ENCODE measurements at places on chromosomes 2 and 18.

GRCh38 chr2:178874529-178875240 lies 67.5 kb upstream of the TTN start:
- DNase-seq = no peak

DNA sequence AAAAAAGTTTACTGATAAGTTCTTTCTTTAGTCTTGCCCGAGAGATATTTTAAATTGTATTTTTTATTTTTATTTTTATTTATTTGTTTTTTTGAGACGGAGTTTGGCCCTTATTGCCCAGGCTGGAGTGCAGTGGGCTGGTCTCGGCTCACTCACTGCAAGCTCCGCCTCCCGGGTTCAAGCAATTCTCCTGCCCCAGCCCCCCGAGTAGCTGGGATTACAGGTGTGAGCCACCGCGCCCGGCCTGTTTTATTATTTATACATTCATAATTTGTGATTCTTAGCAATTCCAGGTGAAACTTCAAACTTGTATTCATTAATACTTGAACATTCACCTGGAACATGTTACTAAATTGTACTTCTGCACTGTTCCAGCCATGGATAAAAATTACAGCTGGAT lies 2.9 kb downstream of the CREB1 start:
- no peak for DNase-seq

GRCh38 chr2:10688921-10689807 lies 611 bp downstream of the NOL10 start:
- DNase-seq = no peak

DNA sequence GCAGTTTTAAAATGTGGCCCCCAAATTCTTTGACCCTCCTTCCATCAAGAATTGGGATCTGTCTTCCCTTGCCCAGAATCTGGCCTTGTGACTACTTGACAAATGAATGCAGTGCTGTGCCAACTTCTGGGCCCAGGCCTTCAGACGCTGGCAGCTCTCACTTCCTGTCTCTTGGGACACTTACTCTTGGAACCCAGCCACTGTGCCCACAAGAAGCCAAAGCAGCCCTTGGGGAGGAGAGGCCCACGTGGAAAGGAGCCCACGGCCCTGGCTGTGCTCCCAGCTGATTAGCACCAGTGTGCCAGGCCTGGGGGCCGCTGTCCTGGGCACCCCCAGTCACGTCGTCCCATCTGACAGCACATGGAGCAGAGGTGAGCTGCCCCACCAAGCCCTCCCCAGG lies 56.6 kb downstream of the RPL37A start:
- no peak for DNase-seq

DNA sequence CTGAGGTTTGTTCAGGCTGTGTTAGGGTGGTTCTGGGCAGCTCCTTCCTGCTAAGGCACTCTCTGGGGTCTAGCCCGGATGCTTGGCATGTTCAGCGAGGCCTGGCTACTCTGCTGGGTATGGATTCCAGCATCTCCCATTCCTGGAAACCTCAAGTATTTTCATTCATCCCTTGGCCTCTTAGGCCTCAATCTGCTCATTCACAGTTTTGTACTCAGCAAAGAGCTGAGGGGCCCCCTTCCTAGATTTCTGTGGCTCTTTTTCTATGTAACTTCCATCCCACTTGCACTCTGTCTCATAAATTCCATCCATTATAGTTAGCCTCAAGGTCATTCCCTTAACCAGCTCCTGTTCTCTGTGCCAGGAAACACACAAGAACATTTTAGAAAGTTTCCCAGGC lies 798.8 kb upstream of the HS6ST1 start:
- DNase-seq = peak; percentile 59

DNA sequence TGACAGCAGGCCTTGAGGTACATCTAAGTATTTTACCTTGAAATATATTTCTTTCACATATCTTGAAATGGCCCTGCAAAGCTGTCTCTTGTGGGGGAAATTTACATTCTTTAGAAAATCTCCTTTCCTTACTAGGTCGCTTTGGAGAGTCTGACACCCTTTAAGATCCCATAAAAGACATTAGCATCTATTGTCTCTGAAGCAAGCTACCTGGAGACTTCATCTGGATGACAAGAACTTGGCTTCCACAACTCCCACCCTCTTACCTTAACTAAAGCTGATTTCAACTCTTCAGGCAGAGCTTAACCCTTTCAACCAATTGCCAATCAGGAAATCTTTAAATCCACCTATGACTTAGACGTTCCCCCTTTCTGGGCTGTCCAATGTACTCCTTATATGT lies 219.3 kb downstream of the PIEZO2 start:
- no peak for DNase-seq

DNA sequence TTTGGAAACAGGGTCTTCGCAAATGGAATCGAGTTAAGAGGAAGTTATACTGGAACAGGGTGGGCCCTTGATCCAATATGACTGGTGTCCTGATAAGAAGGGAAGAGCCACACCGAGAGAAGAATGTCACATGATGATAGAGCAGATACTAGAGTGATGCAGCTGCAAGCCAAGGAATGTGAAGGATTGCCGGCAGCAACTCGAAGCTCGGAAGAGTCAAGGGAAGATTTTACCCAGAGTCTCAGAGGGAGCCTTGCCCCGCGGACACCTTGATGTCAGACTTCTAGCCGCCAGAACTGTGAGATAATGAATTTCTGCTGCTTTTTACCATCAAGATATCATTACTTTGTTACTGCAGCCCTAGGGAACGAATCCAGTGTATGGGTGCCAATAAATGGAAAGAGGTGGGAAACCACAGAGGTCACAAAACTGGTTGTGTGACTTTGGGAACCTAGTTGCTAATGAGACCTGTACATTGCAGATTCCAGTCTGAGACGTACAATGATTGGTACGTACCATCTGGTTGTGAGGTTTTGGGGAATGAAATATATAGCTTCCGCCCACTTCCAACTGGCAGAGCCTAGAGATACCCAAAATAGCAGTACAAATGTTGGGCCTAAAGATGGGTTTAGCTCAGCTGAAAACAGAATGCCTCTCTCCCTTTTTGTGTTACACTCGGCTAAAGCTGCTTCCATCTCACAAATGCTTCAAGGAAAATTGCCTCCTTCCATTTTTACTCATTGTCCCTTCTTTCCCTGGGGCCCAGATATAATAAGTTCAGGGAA lies 28.6 kb upstream of the VWA3B start:
- DNase-seq = no peak

GRCh38 chr18:51621113-51621863 lies 423.8 kb upstream of the MEX3C start:
- DNase-seq = peak; percentile 72

- no peak for DNase-seq
Observed at GRCh38 chr2:136221026-136221425, 103.1 kb upstream of the CXCR4 start.

DNA sequence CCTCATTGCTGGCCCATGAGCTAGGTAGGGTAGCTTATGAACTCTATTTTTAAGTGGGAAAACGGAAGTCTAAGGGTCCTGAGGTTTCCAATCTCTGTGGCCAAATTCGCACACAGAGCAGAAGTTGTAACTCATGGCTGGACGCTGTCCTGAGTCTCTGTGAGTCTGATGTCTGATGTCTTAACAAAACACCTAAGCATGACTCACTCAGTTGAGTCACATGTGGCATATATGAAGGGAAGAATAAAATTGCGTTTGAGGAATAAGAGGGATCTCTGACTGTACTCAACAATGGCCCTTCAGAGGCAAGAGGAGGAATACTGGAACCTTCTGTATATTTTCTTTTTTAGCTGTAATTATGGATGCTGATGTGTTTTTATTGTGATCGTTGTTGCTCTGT lies 569.7 kb downstream of the RIT2 start:
- no peak for DNase-seq

DNA sequence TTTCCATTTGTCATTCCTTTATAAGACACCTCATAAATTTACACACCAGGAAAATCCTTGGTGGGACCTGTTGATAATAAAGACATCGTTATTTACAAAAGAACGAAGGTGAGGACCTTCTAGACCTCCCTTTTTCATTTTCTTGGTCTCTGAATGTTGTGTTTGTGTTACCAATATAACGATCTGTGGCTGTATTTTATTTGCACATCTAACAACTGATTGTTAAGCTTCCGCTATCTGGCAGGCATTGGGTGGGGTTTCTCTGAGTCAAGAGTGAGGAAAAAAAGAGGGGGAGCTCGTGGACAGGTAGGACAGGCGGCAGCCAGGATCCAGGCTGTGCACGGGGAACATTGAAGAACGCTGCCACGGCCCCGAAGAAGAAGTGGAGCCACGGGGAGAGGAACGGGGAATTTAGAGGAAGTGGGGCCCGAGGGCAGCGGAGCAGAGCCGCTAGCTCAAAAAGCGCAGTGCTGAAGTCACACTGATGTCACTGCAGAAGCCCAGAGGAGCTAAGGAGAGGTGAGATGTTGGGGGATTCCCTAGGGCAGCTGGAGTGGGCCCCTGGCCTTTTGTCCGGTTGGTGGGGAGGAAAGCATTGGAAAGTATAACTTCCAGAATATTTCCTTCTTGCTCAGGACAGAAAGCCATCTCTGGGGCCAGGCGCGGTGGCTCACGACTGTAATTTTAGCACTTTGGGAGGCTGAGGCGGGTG lies 20.9 kb upstream of the DNMT3A start:
- peak; percentile 43 for DNase-seq

GRCh38 chr2:199833525-199833924 lies 17.5 kb downstream of the FTCDNL1 start:
- DNase-seq = no peak

GRCh38 chr2:175576875-175577274 lies 395.4 kb upstream of the ATP5MC3 start:
- no peak for DNase-seq

DNA sequence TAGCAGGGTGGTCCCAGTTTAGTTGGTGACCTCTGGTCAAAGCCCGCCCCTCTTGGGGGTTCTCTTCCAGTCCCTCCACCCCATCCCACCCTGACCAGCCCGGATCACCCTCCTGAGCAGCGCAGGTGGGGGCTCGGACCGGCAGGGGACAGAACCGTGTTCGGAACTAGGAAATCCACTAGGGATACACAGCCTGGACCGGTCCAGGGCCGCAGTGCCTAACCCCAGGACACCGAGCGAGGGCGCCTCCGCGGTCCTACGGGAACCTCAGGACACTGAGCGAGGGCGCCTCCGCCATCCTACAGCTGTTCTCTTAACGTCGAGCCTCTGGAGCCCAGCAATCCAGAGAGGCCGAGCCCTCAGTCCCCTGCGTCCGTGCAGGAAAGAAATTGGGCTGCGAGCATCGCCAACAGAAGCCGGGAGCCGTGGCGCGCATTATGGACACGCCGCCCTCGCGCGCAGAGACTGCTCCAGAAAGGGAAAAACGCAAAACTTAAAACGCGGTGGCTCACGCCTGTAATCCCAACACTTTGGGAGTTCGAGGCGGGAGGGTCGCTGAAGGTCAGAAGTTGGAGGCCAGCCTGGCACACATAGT lies 8.5 kb downstream of the RAX start:
- no peak for DNase-seq

DNA sequence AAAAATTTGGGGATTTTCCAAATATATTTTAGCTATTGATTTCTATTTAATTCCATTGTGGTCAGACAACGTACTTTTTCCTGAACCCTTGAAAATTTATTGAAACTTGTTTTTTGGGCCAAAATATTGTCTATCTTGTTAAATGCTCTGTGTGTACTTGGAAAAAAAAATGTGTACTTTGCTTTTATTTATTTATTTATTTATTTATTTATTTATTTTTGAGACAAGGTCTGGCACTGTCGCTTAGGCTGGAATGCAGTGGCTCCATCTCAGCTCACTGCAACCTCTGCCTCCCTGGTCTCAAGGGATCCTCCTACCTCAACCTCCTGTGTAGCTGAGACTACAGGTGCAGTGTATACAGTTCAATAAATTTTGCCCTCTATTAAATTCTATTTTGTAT lies 94.6 kb downstream of the TGIF1 start:
- DNase-seq = no peak

DNA sequence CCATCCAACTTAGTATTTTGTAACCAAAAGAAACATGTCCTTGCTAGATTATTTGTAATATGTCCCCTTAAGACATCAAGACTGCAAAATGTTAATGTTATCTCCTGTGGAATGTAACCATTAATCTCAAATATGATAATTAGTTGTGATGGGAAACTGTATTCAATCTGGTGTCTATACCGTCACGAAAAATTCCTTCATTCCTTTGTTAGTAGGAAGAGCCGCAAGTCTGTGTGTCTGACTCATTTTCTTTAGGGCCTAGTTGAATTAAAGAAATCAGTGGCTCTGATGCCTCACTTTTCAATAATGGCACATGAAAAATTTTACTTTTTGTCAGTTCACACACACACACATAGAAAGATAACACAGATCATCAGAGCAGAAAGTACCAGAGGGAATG lies 127.1 kb upstream of the CHAC2 start:
- DNase-seq = no peak

- DNase-seq = no peak
Observed at GRCh38 chr2:174985614-174986013, 19.6 kb downstream of the CHN1 start.

GRCh38 chr2:216849987-216850386 lies 9.9 kb downstream of the TNP1 start:
- no peak for DNase-seq

- DNase-seq = no peak
Observed at GRCh38 chr2:237570776-237571335, 4.5 kb downstream of the PRLH start.

DNA sequence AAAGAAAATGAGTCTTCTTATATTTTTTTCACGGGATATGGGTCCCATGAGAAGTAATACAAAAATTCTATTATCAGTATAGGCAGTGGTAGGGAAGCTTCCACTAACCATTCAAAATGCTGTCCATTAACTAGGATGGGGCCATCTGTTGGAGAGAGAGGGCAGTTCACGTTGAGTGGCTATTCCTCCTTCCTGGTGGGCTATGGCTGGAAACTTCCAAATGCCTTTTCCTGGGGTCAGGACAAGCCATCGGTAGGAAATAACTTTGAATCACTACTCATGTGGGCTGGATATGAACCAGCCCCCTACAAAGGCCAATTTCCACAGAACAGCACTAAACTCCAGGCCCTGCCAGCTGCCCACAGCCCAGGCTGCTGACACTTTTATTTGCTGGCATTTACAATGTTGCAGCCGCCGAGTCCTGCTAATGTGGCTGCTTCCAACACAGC lies 156.1 kb upstream of the HNRNPA3 start:
- no peak for DNase-seq

GRCh38 chr2:100248044-100248330 lies 74.3 kb downstream of the LONRF2 start:
- DNase-seq = no peak

DNA sequence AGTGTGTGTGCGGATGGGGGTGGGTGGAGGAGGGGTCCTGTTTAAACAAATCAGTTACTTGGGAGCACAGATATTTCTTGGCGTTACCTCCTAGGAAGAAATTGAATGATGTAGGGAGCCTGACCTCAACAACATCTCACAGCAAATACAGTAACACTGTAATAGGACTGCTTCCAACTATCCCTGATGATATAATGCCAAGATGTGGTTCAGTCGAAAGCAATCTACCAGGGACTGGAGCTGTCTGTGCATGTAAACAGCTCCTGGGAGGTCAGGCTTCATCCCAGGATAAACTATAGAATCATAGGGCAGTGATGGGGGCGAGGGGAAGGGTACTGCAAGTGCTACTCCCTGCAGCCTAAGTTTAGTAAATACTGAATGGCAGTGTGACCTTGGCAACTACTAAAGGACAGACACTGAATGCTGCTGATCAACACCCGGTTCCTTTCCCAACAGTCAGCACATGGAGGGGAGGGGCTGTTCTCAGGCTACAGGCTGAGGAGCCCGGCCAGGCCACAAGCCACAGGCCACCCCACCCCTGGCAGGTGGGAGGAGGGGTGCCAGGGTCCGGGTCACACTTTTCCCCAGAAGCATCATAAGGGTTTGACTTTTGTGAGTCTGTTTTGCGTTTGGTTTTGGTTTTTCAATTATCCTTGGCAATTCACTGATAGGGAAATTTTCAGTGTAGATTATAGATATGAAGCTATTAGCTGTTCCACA lies 85.3 kb upstream of the ZNF397 start:
- DNase-seq = no peak
